ENCODE measurements at places on chromosomes 11 and 22.

DNA sequence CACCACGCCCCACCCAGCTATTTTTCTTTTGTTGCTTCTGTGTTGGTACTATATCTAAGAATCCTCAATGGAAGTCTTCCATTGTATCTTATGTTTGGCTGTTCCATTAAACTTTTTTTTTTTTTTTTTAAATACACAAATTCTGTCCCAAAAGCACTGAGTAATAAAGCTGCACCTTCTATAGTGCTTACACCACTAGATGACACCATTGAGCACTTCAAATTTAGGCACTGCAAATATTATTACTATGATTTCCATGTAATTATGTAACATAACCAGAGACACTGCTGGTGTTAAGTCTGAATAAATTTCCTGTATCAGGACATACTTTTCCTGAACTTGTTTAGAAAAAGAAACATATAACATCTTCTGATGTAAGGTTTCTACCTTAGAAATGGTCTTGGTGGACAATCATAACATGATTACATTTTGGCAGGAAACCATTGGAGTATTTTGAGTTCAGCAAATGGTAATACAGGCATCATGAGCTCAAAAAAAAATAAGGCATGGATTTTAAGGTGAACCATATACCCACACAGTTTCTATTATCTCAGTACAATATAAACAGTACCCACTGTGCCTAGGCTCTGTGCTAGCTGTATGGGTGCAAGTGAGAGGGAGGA is 110.5 kb downstream of the ATG16L2 start:
- no peak overlapping the region for H3K27ac ChIP-seq
- no peaks in the 10 kb centered on the region for H3K36me3 ChIP-seq
- H3K4me3 ChIP-seq, result no peak overlapping the region
- DNase-seq, result no peak

DNA sequence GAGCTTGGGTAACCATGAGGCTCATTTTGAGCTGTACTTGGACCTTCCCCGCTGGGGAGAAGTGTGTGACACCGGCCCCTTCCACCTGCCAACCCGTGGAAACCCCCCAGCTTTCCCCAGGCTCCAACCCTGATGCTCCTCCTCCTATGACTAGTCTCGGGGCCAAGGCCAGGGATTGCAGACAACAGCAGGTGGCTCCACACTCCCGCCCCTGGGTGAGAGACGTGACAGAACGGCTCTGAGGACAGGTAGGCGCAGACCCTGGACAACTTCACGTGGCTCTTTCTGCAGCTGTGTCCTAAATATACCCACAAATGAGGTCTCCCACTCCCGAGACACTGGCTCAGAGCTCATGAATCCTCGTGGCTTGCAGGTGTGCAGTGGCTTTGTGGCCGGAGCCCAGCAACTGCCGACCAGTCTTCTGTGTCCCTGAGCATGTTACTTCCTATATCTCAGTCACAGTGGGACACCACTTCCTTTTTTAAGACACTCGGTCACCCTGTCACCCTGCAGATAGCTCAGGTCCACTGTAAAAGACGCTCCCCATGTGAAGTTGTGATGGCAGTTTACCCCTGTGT is 55.2 kb downstream of the NECTIN1 start:
- no peaks in the 10 kb centered on the region for H3K27me3 ChIP-seq
- no peak overlapping the region for H3K4me3 ChIP-seq
- no peaks in the 10 kb centered on the region for H3K36me3 ChIP-seq
- peaks cover 3% of the 10 kb centered on the region for H3K4me1 ChIP-seq
- DNase-seq, result no peak

GRCh38 chr11:67609316-67609715 is 2.6 kb downstream of the NDUFV1 start:
- no peaks in the 10 kb centered on the region for H3K27me3 ChIP-seq
- no peak for DNase-seq
- peaks cover 18% of the 10 kb centered on the region for H3K36me3 ChIP-seq
- H3K4me3 ChIP-seq, result no peak overlapping the region
- peaks cover 20% of the 10 kb centered on the region for H3K4me1 ChIP-seq

GRCh38 chr11:65128182-65129145 is 5.9 kb downstream of the SYVN1 start:
- no peaks in the 10 kb centered on the region for H3K27me3 ChIP-seq
- H3K4me1 ChIP-seq, result peaks cover 3% of the 10 kb centered on the region
- peak; percentile 30 for DNase-seq

GRCh38 chr11:44003736-44004451 is 43.9 kb upstream of the ACCSL start:
- no peak overlapping the region for H3K27ac ChIP-seq
- H3K36me3 ChIP-seq, result no peaks in the 10 kb centered on the region
- no peaks in the 10 kb centered on the region for H3K4me1 ChIP-seq
- H3K4me3 ChIP-seq, result no peak overlapping the region

- no peaks in the 10 kb centered on the region for H3K36me3 ChIP-seq
- peak overlapping the region; percentile 71 for H3K4me3 ChIP-seq
- peak; percentile 29 for DNase-seq
- H3K27ac ChIP-seq, result no peak overlapping the region
These were observed 772 bp downstream of the SBF1 start for GRCh38 chr22:50473855-50474671.
